Tibial nerve (tissue), 4 donors: ENCODE measurements at places on chromosomes 3 and 15. TPM values are rescaled to one million over a fixed set of nuclear protein-coding genes. Genes with fewer than 3 reads are reported as not detected.

CEMIP gene
- 1.2 TPM for total RNA-seq

PLS1 gene
- total RNA-seq = 0.66 TPM

ACTRT3 gene
- 2.3 TPM for total RNA-seq

NRG4 gene
- not detected for total RNA-seq

SHC4 gene
- 36.9 TPM for total RNA-seq

CYP19A1 gene
- total RNA-seq = 6.3 TPM

FBXO40 gene
- total RNA-seq = not detected

- no peak for DNase-seq
Measured at GRCh38 chr3:178476886-178477285, 59.4 kb upstream of the KCNMB2 start.

DNA sequence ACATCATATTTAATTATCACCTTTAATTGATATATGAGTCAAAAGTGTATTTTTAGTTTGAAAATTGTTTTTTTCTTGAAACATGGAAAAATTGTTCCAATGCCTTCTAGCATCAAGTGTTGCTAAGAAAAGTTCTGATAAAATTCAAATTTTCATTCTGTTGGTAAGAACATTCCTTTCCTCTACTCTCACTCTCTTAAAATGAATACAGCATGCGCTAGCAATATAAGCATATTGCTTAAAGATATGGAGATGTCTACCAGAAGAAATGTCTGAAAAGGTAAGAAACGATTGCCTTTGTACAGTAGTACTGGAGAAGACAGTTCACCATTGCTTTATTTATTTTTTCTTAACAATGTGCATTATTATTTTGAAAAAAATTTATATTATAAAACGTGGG is 17.6 kb upstream of the ZBTB38 start:
- DNase-seq = no peak

GRCh38 chr15:88804257-88804656 is 1.0 kb downstream of the ACAN start:
- DNase-seq = no peak

DNA sequence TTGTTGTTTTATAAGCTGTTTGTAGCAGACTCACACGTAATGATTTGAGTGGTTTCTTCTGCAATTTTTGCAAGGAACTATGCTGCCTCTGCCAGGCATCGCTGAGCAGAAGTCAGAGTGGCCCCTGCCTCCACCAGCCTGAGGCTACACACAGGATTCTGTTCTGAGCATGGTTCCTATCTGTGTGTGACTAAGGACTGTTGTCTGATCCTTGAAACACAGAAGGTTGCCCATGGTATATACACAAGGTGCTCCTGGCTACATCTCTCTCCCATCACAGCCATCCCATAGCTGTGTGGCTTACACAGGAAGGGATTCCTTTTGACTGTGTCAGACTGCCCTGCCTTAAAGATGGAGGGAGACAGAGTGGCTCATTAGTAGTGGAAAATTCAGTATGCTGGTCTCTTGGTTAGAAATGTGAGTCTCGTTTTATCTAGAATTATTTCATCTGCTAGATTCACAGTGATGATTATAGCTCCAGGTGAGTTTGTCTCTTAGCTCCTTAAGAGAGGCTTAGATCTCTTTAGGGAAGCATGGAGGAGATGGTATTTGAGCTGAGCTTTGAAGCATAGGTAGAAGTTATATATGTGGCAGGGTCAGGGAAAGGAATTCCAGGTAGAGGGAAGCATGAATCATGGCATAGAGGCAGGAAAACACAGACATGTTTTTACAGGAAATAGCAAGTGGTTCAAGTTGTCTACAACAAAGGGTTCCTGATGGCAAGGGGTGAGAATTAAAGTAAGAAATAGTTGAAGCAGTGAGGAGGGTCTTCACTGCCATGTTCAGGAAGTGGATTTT is 37.5 kb downstream of the SNAPC5 start:
- no peak for DNase-seq

- no peak for DNase-seq
Measured at GRCh38 chr3:69016901-69017300, 3.4 kb upstream of the EOGT start.

DNA sequence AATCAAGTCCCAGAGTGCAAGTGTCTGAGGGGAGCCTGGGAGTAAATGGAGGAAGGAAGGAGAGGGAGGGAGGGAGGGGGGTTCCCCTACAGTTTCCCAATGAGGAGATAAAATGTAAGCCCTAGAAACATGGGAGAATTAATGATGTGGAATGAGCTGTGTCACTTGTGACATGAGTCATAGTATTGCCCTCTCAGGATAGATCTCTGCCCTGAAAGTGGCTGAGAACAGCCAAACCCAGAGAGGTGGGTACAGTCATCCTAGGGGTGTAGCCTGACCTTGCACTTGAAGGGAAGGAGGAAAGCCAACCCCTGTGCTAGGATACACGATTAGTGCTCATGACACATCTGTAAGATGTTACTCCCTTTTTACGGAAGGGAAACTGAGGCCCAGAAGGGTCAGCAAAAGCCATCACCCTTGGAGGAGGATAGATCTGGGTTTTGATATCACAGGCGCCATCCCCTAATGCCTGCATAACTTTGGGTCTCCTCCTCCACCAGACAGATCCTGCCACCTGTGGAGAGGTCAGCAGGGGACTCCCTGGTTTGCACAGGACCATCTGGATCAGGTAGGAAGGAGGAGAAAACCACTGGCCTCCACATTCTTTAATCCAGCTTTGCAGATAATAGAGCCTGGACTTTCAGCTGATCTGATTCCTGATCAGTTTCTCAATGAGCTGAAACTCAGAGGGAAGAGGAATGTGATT is 23.1 kb upstream of the USP3 start:
- DNase-seq = no peak

DNA sequence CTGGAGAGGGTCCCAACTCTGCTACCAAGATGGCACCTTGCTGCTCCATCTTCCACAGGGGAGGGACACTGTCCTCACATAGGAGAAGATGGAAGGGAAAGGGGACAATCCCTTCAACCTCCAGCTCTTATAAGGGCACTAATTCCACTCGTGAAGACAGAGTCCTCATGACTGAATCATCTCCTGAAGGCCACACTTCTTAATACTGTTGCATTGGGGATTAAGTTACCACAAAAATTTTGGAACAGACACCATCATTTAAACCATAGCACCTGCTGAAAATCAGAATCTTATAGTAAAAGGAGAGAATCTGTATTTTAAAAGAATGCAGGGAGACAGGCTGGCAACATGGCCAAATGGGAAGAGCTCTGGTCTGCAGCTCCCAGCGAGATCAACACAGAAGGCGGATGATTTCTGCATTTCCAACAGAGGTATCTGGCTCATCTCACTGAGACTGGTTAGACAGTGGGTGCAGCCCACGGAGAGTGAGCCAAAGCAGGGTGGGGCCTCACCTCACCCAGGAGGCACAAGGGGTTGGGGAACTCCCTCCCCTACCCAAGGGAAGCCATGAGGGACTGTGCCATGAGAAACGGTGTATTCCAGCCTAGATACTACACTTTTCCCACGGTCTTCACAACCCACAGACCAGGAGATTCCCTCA is 69.4 kb upstream of the LIPC start:
- no peak for DNase-seq

DNA sequence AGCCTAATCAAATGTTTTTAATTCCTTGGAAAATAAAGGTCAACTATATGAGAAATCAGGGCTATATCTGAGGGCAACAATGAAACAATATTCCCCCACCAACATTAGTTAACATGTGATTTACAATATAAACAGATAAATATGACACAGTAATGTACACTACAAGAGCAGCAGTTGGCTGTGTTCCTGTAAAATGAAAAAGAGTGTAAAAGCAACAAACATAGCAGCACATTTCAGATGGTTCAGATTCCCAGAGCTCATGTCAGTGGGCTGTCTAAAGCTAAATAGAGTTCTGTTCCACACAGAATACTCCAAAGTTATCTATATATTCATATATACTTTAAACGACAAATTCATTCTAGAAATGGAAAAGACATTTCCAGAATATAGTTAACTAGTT is 42.6 kb downstream of the ANKRD28 start:
- no peak for DNase-seq

GRCh38 chr3:183664913-183665381 is 29.5 kb downstream of the KLHL24 start:
- no peak for DNase-seq

- no peak for DNase-seq
Measured at GRCh38 chr15:89399238-89400115, 64.9 kb upstream of the POLG start.

- no peak for DNase-seq
Measured at GRCh38 chr15:91821458-91821857, 32.0 kb upstream of the SLCO3A1 start.
